ENCODE measurements at places on chromosomes 5 and 9. TPM values are rescaled to one million over a fixed set of nuclear protein-coding genes. Genes with fewer than 3 reads are reported as not detected.

The ATOSB gene
- 43.8 TPM for total RNA-seq

The SPINK13 gene
- not detected for total RNA-seq

The HSD17B3 gene
- total RNA-seq = not detected

The AQP3 gene
- 1.3 TPM for total RNA-seq

The LCN12 gene
- total RNA-seq = not detected

The CD180 gene
- total RNA-seq = not detected

The NUTM2G gene
- total RNA-seq = not detected

The COX7C gene
- total RNA-seq = 378 TPM

The UBAC1 gene
- total RNA-seq = 51.9 TPM

The KIF24 gene
- total RNA-seq = 3.1 TPM

The ETF1 gene
- total RNA-seq = 100 TPM

The SUSD3 gene
- total RNA-seq = 0.10 TPM

Data from mammary microvascular endothelial cell (primary cell).